A172 (cell line): ENCODE measurements at places on chromosomes 1 and 21. TPM values are rescaled to one million over a fixed set of nuclear protein-coding genes. Genes with fewer than 3 reads are reported as not detected.

Gene IFNGR2
- total RNA-seq = 70.9 and 73.2 TPM in 2 replicates

- DNase-seq = peak; percentile 80
Measured at GRCh38 chr1:201537891-201538611, 876 bp upstream of the NAV1 start.

DNA sequence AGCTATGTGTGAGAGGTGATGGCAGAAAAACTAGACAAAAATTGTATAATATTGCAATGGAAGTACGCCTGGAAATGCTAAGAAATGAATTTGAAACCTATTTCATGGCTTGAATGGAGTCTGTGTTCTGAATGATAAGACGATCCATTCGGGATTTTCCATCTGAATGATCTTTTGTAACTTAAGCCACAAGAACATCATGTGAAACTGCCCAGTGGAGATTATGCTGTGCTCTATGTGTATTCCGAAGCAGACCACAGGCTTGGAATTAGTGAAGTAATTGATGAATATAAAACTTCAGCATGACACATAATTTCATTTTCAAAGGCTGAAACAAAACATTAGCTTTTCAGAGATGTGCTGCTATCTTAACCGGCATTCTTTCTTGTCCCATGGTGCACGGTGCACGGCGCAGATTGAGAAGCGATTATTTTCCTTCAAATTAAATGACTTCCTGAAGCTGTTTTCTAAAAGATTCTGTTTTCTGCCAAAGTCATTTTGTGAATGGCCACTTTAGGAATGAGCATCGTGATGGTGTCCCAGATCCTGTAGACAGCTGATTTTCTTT is 652.9 kb downstream of the PLA2G4A start:
- no peak for DNase-seq

DNA sequence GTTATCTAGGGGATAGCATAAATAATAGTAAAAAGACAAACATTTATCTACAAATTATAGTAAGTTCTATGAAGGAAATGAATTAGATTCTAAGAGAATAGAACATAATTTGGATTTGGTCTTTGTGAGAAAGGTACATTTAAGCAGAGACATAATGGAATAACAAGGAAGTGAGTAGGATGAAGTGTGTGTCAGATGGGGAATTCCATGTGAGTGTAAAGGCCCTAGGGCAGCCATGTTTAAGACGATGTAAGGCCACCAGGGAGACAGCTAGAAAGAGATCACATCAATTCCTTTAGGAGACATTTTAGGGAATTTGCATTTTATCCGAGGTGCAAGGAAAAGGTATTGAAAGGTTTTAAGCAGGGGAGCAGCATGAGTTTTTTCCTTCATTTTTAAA is 33.8 kb upstream of the ELAVL4 start:
- DNase-seq = no peak

DNA sequence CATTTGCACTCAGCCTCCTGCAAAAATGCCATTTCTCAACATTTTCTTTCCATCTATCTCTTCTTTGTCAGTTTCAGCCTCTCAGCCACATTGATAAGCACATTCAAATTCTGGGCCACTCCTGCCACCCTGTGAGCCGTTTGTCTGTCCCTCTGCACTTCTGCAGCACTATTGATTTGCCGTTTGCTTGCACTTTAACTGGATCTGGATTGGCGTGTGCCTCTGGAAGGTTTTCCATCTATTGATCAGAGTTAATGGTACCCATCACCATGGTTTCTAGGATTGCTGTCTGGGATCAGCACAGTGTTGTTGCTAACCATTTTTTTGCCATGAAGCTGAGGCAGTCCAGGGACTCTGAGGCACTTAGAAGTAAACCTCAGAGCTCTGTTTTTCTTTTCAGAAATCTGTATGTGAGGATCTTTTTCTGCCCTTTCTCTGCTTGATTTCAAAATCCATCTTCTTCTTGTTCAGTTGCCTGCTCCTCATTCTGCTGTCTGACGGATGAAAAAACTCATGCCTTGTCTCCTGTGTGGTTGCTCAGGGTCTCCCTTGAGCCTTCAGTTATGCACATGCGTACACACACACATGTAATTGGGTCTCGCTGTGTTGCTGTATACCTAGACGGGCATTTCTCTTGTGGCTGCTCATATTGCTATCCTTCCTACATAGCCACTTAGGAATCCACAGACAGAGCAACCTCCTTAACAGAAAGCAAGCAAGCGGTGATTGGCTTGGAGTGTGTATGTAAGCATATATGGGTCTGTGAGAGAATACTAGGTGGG is 67.9 kb downstream of the NOS1AP start:
- no peak for DNase-seq

DNA sequence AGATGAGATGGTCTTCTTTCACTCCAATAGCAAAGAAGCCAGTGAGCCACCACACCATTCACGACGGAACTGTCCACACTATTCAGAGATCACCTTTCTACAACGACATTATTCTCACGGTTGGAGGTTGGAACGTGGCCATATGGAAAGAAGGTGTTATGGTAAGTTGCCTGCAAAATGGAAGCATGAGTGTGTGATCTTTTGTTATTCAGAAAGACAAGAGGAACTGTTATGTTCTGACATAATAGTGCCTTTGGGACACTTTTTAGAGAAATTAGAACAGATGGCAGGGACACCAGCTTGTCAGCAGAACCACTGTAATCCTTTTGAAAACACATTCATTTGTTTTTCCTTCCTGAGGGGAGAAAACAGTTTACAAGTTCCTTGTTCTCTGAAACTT is 75.8 kb upstream of the MCOLN3 start:
- no peak for DNase-seq

DNA sequence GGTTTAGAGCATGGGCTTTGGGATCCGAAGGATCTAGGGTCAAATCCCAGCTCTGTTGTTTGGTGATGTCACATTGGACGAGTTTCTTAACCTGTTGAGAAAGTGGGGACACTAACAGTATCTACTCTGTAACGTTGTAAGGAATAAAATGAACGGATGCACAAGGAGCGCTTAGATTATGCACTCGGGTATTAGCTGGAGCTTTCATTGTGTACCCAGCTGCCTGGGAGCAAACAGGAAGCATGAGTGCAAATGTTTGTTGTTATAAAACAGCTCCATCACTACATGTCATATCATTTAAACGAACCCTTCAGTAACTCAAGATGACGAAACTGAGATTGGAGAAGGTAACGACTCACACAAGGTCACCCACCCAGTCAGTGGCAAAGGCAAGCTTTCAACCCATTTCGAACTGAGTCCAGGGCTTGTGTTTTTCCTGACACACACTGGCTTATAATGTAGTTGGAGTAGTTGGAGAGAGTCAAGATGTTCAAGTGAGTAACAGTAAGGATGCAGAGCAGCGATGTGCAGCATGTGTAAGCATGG is 16.2 kb upstream of the SLC6A17 start:
- DNase-seq = no peak

GRCh38 chr1:6001992-6002576 is 9.9 kb upstream of the NPHP4 start:
- DNase-seq = no peak

- no peak for DNase-seq
Measured at GRCh38 chr1:114720492-114720891, 3.9 kb upstream of the NRAS start.

- peak; percentile 28 for DNase-seq
Measured at GRCh38 chr1:6545276-6546112, 8.8 kb downstream of the NOL9 start.

- no peak for DNase-seq
Measured at GRCh38 chr1:181503171-181503810, 20.0 kb downstream of the CACNA1E start.

DNA sequence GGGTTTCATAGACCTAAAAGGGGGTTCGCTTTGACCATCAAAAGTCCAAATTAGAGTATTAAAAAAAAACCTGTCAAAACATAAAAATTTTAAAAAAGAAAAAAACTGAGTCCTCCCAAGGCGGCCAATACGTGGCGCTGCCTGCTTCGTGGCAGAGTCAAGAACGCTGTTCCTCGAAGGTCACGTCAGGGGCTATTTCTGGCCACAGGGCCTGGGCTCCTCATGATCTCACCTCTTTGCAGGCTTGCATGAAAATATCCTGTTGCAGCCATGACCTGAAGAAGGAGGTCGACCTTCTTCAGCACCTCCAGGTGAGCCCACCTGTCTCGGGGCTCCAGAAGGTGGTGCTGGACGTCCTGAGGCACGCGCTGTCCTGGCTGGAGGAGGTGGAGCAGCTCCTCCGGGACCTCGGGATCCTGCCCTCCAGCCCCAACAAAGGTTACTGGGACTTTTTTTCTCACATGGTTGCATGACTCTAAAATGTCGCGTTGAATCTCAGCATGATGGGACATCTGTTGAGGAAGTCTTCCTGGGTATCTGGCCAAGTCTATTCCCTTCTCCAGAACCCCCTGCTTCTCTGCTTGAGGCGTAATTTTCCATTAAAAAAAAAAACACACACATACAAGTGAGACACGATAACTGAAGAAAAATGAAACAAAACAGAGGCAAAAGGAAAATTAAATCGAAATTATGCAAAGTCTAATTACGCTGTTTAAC is 80.4 kb upstream of the EFHD2 start:
- DNase-seq = no peak

GRCh38 chr1:29420202-29420601 is 183.9 kb downstream of the PTPRU start:
- DNase-seq = no peak

- DNase-seq = no peak
Measured at GRCh38 chr1:4627353-4627752, 27.1 kb upstream of the AJAP1 start.

DNA sequence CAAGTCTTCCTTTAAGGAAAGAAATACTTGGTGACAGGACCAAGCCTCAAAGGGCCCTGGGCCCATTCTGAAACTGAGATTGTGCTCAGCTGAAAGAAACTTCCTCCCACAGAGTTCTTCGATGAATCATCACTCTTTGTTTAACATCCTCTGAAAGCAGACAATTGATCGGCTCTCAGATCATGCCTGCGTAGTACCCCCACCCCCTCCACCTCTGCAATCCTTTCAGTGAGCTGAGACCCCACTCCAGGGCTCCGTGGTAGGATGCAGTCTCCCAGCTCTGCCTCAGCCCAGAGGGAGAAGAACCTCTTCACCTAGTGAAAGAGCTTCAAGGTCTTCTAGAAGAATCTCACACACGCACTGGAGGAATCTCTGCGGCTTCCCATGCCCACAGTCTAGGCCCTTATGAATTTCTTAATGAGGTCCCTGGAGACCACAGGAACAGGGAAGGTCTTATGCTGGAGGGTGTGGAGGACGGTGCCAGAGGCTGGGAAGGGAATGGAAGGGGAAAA is 104.9 kb upstream of the SOD1 start:
- DNase-seq = peak; percentile 25
